ENCODE measurements at places on chromosomes 7 and 10.
A peak's percentile ranks its signal among the peaks of the same experiment; 100 is the strongest.

GRCh38 chr10:514137-514671 is 175.3 kb downstream of the DIP2C start:
- DNase-seq: no peak

DNA sequence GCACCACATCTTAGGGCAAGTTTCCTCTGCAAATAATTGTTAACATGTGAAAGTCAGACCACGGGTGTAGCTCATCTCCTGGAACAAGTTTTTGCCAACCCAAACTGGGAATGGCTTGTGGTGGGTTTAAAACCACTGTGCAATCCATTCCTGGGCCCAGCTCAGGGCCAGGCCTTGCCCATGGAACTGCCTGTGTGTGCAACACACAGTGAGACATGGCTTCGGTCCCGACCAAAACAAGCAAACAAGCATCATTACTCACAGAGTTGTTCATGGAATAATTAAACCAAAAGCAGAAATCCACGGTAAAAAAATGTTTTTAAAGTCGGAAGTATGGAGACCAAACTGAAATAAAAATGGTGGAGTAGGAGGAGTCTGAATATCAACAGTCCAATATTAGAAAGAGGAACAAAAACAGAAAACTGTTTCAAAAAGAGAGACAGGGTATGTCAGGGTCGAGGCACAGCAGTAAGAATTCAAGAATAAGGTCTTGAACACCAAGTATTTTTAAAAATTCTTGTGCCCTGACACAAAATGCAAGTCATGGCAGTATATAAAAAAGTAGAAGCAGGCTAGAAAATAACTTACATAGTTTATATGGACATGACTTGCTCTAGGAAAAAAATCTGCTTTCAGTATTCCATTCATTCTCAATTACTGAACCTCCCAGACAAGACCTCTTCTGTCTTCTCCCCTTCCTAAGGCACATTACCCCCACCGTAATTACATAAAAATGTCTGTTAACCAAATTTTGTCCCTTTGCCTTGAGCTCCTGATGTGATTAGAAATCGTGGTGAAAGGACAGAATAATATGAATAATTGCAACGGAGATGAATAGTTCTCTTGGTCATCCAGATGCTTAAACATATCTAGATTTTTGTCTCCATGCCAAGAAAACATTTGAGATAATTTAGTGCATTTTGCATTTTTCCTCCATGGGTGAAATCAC is 88.4 kb downstream of the FAS start:
- no peak for DNase-seq

DNA sequence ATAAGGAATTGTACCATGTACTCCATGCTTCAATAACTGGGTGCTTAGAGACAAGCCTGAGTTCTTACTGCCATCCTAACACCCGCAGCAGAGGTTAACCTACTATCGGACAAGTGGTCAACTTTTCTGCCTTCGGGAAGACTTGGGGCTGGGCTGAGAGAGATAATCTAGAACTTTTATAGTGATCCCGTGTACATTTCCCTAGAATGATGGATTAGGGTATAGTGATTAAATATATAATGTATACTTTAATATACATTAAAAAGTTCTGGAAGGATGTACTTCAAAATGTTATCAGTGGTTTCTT is 12.2 kb upstream of the HNRNPF start:
- DNase-seq: no peak

DNA sequence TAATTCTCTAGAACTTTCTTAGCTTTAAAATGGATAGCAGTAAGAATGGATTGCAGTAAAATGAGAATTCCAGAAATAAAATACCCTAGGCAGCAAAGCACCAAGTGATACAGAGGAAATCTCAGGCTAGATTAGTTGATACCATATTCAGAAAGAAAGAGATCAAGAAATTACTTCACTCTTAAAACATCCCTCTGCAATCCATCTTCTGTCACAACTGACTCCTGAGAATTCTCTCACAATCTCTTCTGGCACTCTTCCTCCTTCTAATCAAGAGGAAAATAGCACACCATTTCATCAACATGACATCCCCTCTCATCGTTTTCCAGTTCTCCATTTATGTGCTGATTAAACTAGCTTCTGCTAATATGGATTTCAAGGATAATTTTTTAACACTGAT is 42.2 kb upstream of the LAMB1 start:
- DNase-seq: no peak

DNA sequence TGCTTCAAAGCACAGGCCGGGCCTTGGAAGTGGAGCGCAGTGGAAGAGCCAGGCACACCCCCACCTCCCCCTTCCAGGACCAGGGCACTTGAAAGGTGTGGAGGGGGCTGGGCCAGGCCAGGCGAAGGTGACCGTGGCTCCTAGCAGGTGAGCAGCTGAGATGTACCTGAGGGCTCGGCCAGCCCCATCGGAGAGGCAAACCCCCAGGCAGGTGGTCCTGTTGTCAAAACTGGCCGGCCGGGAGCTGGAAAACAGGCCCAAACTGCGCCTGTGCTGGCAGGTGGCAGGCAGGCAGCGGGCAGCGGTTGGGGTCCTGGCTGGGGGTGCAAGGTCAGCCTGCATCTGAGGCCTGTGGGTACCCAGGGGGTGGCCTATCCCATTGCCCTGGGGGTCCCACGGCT is 96.4 kb upstream of the DNAAF5 start:
- no peak for DNase-seq

- no peak for DNase-seq
Observed at GRCh38 chr10:7819121-7819460, 786 bp downstream of the TAF3 start.

DNA sequence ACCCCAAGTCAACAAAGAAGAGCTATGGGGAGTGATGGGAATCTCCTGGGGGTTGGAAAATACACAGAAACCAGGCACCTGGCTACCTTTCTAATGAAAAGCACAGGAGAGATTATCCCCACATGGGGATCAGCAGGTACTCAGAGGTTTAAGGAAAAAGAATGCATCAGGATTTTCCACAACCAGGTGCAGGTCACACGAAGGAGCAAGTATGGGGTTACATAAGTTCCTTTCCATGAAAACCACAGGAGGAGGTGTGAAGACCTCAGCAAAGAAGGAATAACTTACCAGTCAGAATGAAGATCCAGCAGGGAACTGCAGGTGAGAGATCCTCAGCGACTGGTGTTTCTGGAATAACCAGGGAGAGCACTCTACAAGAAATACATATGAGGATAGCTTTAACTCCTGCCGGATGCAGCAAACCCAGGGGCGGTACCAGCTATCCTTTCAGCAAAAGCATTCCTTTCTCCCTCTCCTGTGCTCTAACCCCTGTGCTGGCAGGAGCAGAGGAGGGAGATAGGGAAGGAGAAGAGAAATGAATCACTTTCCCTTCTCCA is 116.7 kb upstream of the TMEM106B start:
- no peak for DNase-seq

GRCh38 chr10:17904564-17904963 is 47.2 kb upstream of the SLC39A12 start:
- DNase-seq: no peak

GRCh38 chr7:130913639-130914553 is 179.9 kb upstream of the KLF14 start:
- no peak for DNase-seq

DNA sequence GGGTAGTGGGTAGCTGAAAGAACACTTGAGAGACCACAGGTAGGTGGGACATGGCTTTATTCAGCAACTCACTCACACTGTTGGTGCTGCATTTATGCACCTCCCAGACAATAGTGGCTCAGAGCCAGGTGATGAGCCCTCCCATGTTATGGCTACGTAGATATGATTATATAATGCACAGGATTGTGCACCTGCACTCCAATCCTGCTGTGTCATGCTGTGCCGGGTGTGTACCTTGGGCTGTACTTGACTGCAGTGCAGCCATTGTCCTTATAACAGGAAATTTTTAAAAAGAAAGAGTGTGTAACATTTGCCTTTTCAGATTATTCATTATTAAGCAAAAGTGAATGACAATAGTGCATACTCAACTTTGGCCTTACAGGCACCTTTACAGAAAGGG is 366.1 kb upstream of the BMPER start:
- no peak for DNase-seq

GRCh38 chr7:40551685-40552576 is 417.1 kb downstream of the SUGCT start:
- no peak for DNase-seq

DNA sequence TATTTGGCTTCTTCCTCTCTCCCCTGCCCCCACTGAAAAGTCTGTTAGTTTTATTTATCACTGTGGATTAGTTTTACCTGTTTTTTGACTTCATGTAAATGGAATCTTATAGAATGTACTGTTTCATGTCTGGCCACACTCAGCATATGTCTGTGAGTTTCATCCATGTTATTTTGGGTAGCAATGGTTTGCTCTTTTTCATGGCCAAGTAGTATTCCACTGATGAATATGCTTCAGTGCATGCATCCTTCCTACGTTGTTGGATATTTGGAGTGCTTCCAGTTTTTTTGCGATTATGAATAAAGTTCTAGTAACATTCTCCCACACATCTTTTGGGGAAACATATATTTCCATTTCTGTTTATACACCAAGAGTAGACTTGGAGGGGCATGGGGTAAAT is 19.1 kb downstream of the TCF7L2 start:
- DNase-seq: no peak

DNA sequence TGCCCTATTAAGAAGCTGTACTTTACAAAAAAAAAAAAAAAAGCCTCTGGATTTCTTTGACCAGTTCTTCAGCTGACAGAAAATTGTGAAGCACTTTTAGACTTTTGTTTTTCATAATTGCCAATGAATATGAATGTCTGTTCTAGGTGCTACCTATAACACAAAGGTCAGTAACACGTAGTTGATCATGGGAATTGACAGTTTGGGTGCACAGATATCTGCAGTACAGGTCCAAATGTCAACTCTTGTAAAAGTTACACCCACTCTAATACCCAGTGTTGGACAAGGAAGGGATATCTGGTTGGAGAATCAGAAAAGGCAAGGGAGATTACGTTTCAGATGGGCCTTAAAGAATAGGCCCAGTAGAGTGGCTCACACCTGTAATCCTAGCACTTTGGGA is 1.8 kb downstream of the REEP3 start:
- DNase-seq: no peak

DNA sequence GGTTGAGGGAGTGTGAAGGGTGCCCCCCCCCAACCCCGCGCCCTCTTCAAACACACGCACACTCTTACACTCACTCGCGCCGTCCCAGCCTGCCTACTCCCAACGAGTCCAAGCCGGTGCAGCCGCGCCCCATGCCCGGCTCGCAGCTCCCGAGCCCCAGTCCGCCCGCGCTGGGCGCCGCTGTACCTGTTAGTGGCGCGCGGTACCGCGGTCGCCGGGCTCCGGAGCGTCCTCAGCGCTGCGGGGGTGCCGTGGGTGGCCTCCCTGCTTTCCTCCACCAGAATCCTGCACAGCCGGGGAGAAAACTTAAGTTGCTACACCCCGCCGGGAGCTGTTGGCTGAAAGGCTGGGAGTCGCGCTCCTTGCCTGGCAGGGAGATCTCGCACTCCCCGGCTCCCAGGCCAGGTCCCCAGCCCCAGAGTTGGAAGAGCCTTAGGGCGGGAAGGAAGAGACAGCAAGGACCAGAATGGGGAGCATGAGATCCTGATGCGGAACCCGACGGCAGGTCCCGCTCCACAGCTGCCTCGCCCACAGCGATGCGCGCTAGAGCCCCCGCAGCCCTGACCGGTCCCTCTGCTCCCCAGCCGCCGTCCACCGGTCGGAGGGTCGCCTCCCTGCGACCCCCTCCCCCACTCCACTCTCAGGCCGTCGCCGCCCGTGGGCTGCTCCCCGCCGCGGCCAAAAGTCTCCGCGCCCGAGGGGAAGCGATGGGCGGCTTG is 863 bp downstream of the ST8SIA6 start:
- peak; percentile 63 for DNase-seq

DNA sequence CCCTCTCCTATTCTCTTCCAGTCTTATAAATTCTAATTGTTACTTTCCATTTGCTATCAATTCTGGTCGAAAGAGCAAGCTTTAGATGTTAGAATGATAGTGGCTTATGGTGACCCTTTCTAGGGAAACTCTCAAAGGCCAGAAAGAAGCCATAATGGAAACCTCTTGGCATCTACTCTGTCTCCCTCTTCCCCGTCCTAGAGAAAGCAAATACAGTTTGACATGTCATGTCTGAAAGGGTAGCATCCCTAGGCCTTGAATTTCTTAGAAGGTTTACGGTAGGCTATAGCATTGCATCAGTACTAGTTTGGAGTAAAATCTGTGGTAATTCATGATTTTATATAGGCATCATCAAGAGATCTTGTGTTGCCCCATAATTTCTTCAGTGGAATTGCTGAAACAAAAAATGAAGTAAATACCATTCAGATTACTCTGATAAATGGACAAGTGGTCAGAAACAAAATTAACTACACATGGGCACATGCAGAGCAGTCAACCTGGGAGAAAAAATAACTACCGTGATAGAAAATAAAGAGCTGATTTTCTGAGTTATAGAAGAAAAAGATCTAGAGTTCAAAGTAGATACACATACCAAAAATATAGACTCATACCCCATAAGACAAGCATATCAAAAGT is 4.4 kb downstream of the PRKAR2B start:
- no peak for DNase-seq

- no peak for DNase-seq
Observed at GRCh38 chr10:124436191-124436638, 13.6 kb downstream of the NKX1-2 start.

DNA sequence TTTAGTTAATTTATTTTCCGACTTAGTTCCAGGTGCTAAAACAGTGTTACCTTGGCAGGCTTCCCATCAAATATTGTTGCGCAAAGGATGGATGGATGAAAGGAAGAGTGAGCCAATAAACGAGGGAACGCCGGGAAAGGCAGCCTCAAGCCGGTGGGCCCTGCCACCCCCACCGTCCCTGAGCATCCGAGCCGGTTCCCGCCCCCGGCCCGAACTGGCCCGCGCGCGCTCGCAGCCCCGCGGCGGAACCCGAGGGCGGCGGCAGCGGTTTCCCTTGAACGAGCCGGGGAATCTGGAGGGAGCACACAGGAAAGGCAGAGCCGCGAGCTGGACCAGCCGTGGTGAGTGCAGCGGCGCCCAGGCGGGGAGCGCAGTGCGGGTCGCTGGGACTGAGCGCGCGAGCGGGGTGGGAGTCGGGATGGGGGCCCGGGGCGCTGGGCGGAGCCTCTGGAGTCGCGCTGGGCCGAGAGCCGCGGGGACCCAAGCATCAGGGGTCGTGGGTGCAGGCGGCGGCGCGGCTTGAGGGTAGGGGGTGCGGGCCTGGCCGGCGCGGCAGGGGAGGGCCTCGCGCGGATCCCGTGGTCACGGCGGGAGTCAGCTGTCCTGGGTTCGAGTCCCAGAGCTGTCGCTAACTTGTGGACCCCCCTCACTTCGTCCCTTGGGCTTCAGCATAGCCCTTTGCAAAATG is at the start of gene AGK:
Gene AGK (plus strand): TSS at position 317 of the 688 bp plus-strand sequence. CDS start 4,057 bp downstream, outside the sequence.
- peak; percentile 91 for DNase-seq

DNA sequence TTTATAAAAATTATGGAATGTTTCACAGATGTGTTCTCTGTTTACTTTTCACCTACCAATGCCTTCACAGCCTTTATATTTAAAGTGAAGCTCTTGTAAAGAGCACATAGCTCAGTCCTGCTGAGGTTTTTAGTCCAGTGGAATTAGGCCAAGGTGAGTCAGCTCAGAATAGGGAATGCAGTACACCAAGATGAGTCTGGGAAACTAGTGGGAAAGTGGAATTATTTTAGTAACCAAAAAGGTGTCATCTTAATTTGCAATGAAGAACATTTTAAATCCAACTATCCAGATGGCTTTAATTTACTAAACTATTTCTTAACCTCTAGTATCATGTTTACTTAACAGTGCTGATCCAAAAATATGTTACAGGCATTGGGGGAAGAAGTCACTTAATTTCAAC is 236.3 kb upstream of the CTBP2 start:
- DNase-seq: no peak

GRCh38 chr10:13669901-13670300 is 83.1 kb downstream of the PRPF18 start:
- DNase-seq: no peak

GRCh38 chr10:101965075-101965765 is 90.8 kb downstream of the ARMH3 start:
- DNase-seq: no peak

GRCh38 chr7:34850681-34851080 is 186.6 kb downstream of the DPY19L1 start:
- no peak for DNase-seq
